Stomach (tissue), 19 donors: ENCODE measurements at places on chromosomes 2 and 18. TPM values are rescaled to one million over a fixed set of nuclear protein-coding genes. Genes with fewer than 3 reads are reported as not detected.
A peak's percentile ranks its signal among the peaks of the same experiment; 100 is the strongest.

DNA sequence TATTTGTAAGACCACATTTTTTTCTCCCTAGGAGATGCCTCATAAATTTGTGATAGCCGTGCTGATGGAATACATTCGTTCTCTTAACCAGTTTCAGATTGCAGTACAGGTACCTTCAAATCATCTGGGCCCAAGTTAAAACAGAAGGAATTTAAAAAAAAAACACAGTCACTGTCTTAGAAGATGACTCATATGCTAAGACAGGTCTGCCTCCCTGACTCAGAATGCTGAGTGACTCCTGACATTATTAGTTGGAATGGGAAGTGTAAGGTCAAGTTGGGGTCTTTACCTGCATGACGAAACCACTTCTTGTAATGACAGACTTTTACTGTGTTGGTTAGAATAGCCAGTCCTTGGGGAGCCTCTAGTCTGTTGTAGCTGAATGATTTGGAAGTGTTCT lies 26.3 kb downstream of the RMC1 start:
- DNase-seq: no peak

- DNase-seq: no peak
Measured at GRCh38 chr18:44464398-44465180, 216.1 kb upstream of the SETBP1 start.

DNA sequence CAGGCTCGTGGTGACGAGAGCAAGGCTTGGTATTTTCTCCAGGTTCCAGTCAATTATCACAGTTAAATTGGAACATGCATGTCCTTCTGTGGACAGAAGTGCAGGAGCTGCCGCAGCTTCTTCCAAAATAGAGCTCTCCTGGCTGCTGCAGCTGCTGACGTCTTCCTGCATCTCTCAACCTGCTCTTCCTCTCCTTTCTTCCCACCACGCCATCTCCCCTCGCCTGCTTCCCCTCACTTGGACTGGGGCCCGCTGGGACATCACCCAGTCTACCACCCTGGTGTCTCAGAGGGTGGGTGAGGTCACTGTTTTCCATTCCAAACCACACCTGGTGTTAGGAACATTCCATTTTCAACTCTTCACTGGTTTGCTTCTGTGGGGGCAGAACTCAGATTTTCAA lies 41.4 kb downstream of the SPP2 start:
- peak; percentile 21 for DNase-seq

DNA sequence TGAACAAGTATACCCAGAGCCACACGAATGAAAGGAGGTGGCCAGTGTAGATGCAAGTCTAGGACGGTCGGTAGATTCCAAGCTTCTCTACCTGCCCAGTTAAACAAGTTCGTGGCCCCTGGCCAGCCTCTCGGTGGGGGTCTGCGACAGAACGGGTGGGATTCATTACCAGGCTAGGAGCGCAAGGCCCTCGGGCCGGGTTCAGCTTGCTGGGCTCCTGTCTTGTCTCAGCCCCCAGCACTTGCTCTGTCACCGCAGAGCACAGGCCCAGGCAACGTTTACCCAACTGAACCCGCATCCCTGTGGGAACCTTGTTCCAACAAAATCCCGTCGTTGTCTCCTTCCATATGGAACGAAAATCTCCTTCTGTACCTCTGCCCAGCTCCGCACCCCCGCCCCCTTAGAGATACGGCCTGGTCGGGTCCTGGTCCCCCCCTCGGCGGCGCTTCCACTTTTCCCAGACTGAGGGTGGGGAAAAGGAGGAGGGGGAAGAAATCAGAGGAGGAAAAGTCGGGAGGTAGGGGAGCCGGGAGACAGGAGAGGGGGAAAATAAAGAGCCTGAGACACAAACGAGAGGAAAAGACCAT lies 1.9 kb upstream of the EMX1 start:
- DNase-seq: peak; percentile 23

- peak; percentile 86 for DNase-seq
Measured at GRCh38 chr2:10668402-10669012, 21.3 kb downstream of the NOL10 start.

DNA sequence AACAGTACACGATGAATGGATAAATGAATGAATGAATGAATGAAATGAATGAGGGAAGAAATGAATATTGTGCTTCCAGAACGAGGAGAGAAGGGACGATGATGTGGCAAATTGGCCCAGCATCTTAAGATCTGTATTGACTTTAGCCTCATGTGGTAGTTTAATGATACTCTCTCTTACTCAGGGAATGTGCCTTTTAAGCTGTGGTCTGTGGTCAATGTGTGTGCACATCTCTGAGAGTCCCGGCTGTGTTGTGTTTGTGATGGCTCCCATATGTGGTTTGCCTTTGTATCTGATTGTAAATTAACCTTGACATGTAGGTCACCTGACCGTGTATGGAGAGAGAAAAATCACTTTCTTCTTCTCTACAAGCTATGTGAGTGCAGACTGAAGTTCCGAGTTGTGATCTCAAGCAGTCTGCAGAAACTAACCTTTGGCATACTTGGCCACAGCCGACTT lies 91.2 kb downstream of the NEDD4L start:
- no peak for DNase-seq

GRCh38 chr18:13368080-13368813 lies 149.7 kb downstream of the LDLRAD4 start:
- DNase-seq: no peak

DNA sequence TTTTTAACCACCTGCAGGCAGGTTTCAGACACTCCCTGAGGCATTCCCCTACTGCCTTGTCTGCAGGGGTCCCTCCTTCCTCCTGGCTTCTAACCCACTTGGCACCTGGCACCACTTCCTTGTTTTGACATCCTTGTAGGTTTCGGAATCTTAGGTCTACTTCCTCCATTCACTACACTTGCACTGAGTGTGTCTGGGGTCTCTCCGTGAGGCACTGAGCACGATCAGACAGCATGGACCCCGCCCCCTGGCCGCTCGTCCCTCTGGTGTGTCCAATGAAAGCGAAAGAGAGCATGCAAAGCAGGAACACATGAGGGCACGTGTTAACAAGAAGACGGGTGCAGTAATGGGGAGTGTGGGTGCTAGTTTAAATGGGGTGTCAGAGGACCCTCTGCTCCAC lies 63.8 kb downstream of the HAUS1 start:
- DNase-seq: peak; percentile 71

GRCh38 chr18:50199921-50200320 lies 5.0 kb upstream of the MYO5B start:
- DNase-seq: no peak

- DNase-seq: peak; percentile 75
Measured at GRCh38 chr2:70964596-70965386, 13.6 kb upstream of the ANKRD53 start.

- DNase-seq: peak; percentile 36
Measured at GRCh38 chr2:45008296-45009129, 739 bp downstream of the SIX2 start.

GRCh38 chr2:214629875-214630274 lies 179.6 kb downstream of the BARD1 start:
- DNase-seq: no peak

DNA sequence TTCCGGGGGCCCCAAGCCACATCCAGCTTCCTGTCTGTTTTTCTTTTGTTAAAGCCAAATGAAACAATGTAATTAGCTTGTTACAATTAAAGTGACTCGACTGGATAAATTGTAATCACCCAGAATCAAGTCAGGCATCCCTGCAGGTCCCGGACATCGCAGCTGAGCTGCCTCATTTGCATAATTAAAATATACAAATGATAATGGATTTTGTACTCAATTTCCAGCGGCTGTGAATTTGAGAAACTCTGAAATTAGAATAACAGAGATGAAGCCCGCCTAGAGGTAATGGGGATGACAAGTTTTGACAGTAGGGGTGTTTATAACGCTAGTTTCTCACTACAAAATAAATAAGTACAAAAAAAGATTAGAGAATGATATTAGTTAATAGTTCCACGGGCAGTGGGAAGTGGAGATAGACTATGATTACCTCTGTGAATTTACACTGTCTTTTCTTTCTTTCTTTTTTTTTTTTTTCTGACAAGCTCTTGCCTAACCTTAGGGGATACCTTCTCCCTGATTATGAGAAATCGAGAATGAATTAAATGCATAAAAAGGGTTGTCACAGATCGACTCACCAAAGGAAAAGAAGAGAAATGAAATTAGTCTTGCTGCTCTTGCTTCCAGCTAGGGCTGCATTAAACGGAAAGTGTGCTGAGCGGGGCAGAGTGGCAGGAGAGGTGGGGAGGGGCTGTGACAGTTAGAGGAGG lies 82.6 kb upstream of the SKOR2 start:
- no peak for DNase-seq

DNA sequence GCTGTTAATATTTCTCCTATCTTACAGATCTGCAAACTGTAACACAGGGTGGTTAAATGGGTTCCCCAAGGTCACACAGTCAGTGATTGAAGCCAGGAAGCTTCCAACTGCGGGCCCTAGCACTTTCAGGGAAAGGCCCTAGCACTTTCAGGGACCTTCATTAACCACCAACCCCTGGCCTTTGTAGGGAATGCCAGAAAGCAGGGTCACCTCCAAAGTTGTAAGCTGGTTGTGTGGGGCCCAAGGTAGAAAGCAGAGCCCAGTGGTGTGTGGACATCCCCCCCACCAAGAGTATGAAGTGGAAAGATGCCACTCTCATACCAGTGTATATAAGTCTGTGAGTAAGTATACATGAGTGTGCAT lies 4.4 kb downstream of the DLX2 start:
- no peak for DNase-seq

DNA sequence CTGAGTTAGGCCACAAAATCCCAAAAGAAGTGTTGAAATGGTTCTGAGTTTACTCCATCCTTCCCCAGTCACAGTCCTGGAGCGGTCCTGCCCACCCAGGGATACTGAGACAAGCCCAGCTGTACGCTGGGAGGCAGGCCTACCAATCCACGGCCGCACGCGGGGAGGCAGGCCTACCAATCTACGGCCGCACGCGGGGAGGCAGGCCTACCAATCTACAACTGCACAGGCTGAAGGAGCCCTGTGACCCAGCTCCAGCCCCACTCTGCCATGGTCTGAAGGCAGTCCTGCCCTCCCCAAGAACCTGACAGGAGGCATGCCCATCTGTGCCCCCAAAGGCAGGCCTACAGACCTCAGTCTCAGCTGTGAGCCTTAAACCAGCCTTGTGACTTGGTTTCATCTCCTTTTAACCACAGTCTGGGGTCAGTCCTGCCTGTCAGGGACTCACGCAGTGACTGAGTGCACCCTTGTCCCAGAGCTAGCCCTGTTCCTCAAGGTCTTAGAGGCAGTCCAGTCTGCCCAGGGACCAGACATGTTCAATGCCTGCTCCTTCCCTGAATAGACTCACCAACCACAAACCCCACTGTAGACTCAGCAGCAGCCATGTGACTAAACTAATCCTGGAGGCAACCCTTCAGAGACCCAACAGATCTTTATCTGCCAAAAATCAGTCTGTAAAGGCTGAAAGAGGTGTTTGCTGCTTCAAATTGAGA lies 36.8 kb downstream of the GPC1 start:
- DNase-seq: no peak

DNA sequence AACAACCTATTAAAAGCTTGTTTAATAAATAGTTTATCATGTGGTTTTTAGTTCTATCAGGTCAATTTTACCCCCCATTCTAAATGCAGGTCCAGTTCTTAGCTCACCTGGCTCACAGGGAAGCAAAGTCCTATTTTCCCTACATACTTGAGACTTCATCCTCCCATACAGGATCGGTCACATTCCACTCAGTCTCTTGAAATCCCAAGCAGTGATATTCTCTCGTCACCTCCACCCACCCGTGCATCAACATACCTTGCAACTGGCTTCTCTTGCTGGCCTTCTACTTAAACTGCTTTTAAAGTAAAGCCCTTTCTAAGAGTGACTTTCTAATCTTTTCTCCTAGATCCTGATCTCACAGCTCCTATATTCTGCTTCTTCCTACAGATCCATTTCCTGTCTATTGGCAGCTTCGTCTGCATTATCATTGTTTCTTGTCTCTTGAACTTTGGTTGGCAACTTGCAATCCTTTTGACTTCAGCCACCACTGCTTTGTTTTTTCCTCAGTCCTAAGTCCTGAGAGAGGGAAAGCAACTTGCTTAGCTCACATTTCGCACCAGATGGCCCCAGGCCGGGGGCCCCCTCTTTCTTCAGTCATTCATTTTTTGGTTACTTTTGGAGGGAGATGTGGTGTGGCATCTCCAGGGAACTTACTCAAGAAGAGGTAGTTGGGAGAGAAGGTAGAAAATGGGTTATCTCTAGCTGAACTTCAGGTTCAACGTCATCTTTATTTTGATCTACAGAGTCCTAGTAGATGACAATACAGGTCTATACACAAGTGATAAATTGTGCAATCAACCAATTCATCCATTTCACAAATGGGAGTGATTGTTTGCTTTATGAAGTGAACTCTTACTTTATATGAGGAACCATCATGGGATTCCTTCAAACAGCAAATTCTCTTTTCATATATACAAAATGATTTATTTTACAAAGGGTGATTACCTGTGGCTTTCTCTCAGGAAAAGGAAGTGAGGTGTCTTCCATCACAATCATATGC lies 23.9 kb upstream of the NCOA1 start:
- DNase-seq: no peak

GRCh38 chr18:30106356-30106755 lies 936.2 kb downstream of the DSC3 start:
- no peak for DNase-seq

DNA sequence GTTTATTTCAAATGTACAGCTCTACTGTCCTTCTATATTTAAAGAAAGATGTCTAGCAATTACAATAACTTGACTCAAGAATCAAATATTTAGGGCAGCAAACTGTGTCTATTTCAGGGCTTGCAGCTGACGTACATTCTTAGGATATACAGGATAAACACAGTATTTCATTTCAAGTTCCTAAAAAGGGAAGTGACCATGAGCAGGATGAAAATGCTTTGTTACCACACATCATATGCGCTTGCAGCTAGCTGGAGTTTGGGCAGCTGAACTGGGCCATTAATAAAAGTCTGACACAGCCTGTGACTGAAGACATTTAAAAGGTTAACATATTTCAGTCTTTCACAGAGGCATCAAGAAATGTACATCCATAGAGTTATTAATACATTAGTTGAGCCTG lies 264.6 kb upstream of the TRIB2 start:
- DNase-seq: peak; percentile 58

GRCh38 chr2:76998704-76999103 lies 523.5 kb downstream of the LRRTM4 start:
- DNase-seq: no peak

DNA sequence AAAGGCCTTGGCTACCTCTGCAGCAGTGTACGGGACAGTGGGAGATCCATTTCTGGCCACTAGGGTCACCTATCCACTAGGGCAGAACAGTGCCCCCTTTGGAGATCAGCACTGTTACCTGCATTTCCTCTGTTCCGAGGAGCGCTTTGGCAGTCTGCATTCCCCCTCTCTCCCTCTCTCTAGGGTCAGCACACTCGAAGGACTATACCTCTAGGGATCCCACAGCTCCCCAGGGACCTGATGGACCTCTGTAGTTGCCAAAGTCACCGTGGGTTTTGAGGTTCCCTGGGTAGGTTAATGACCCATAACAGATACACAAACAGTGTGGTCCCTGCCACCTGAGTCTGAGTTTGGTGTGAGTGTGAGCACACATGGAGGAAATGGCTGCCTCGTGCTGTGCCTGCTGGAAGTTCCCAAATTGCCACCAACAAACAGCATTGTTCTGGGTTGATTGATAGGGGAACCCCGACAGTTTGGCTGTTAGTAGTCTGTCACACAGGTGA lies 99.8 kb upstream of the VWC2L start:
- no peak for DNase-seq

Gene CFAP53
- total RNA-seq: not detected

Gene BMP10
- total RNA-seq: not detected

Gene CCNYL1
- 11.1 TPM for total RNA-seq

Gene ACVR1C
- not detected for total RNA-seq

Gene ARHGAP28
- 2.7 TPM for total RNA-seq

Gene CDK5R2
- total RNA-seq: not detected

Gene KIAA2012
- 0.18 TPM for total RNA-seq

Gene HRH4
- total RNA-seq: 0.37 TPM

Gene LCT
- not detected for total RNA-seq
